Uterus (tissue), 4 donors: ENCODE measurements at places on chromosomes 7 and 10.
A peak's percentile ranks its signal among the peaks of the same experiment; 100 is the strongest.

GRCh38 chr7:106820321-106821217, 44.5 kb upstream of the PIK3CG start:
- no peak overlapping the region for H3K27ac ChIP-seq
- no peaks in the 10 kb centered on the region for H3K36me3 ChIP-seq
- no peaks in the 10 kb centered on the region for H3K4me1 ChIP-seq
- no peaks in the 10 kb centered on the region for H3K27me3 ChIP-seq

DNA sequence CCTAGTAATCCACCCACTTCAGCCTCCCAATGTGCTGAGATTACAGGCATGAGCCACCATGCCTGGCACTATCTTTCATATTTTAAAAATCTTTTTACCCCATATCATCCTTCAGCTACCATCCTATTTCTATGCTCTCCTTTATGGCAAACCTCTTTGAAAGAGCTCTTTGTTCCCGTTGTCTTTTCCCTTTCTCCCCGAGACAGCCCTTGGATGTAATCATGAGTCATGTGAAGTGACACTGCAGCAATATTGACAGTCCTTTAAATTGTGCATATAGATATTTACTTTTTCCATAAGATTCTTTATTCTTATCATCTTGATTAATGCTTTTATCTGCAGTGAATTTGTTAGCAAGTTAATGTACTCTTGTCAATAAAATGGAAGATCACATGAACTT, 286.6 kb downstream of the ANKRD7 start:
- DNase-seq: no peak
- no peaks in the 10 kb centered on the region for H3K36me3 ChIP-seq
- no peaks in the 10 kb centered on the region for H3K27me3 ChIP-seq
- H3K27ac ChIP-seq: no peak overlapping the region

DNA sequence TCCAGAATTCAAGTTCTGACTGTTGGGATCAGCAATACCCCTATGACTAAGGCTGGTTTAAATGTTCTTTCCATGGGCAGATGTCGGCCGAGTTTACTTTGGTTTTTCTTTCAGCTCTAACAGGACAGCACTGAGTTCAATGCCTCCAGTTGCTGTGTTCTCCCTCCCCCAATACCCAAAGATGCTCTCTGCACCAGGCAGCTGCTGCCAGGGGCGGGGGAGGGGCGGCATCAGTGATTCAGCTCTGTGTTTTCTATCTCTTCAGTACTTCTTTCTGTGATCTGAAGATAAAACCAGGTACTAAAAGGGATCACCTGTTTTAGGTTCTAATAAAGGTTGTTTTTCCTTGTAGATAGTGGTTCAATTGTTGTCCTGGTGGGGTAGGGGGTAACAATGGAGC, 576.7 kb upstream of the POT1 start:
- H3K27ac ChIP-seq: no peak overlapping the region
- H3K4me3 ChIP-seq: no peak overlapping the region
- no peaks in the 10 kb centered on the region for H3K36me3 ChIP-seq
- DNase-seq: no peak
- no peaks in the 10 kb centered on the region for H3K4me1 ChIP-seq
- H3K27me3 ChIP-seq: no peaks in the 10 kb centered on the region

DNA sequence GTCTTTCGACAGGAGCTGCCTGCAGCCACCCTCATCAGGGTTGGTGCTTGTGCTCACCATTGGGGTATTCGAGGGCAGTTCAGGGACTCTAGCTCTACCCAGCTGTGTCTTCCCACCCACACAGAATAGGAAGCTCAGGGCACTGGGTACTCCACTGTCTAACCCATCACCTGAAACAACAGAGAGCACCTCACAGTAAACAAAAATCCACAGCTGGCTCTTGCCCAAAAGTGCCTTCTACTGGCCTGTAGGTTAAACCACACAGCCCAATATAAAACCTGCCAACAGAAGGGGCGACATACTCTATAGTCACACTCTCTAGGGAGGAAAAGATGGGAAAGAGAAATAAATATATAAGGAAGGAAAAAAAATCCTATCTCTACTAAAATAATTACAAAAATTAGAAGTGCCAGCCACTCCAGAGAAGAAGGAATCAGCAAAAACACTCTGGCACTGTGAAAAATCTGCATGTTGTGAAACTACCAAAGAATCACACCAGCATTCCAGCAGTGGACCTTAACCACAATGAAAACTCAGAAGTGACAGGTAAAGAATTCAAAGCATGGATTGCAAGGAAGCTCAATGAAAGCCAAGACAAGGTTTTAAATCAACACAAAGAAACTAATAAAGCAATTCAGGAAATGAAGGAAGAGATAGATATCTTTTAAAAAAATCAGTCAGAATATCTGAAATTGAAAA, 110.0 kb downstream of the HGF start:
- DNase-seq: no peak
- H3K36me3 ChIP-seq: no peaks in the 10 kb centered on the region
- H3K27ac ChIP-seq: no peak overlapping the region
- H3K27me3 ChIP-seq: no peaks in the 10 kb centered on the region

DNA sequence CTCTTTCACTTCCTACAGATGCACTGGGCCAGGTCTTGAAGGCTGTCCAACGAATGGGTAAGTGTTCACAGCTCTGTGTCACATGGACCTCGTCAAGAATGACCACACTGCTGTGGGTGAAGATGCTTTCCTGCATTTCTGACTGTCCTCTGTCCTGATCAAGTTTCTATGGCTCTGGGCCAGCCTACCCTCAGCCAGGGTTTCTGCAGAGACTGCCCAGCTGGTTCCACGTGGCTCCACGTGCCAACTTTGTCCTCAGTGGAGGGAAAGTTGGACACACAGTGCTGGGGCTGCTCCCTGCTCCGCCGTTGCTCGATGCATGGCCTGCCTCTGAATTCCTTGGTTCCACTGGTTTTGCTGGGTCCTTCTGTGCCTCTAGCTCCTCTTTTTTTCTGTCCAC, 152.3 kb downstream of the EGFR start:
- no peak overlapping the region for H3K27ac ChIP-seq
- no peaks in the 10 kb centered on the region for H3K36me3 ChIP-seq
- H3K4me1 ChIP-seq: no peaks in the 10 kb centered on the region
- no peak overlapping the region for H3K4me3 ChIP-seq
- no peaks in the 10 kb centered on the region for H3K27me3 ChIP-seq
- DNase-seq: no peak

GRCh38 chr7:10706875-10707493, 266.7 kb upstream of the PHF14 start:
- no peak overlapping the region for H3K4me3 ChIP-seq
- no peaks in the 10 kb centered on the region for H3K27me3 ChIP-seq
- DNase-seq: no peak
- H3K27ac ChIP-seq: no peak overlapping the region
- no peaks in the 10 kb centered on the region for H3K4me1 ChIP-seq
- H3K36me3 ChIP-seq: no peaks in the 10 kb centered on the region

DNA sequence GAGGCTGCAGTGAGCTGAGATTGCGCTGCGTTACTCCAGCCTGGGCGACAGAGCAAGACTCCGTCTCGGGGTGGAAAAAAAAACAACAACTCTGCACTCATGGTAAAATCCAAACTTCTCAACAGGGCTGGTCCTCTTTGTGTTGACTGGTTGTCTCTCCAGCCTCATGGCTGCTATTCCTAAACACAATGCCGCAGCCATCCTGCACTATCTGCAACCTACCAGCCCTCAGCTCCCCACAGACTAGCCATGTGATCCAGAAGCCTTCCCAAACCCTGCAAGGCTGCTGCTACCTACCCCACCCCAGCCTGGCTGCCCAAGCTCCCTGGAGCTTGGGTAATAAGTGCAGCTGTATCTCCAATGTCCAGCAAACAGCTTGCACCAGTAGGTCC, 11.7 kb downstream of the ZYX start:
- peak overlapping the region; percentile 99 for H3K27ac ChIP-seq
- H3K4me3 ChIP-seq: no peak overlapping the region
- no peak for DNase-seq
- no peaks in the 10 kb centered on the region for H3K36me3 ChIP-seq

- DNase-seq: no peak
- no peaks in the 10 kb centered on the region for H3K4me1 ChIP-seq
- H3K27me3 ChIP-seq: no peaks in the 10 kb centered on the region
- no peak overlapping the region for H3K4me3 ChIP-seq
These were observed 88.2 kb downstream of the PRPF18 start for GRCh38 chr10:13674645-13675588.

DNA sequence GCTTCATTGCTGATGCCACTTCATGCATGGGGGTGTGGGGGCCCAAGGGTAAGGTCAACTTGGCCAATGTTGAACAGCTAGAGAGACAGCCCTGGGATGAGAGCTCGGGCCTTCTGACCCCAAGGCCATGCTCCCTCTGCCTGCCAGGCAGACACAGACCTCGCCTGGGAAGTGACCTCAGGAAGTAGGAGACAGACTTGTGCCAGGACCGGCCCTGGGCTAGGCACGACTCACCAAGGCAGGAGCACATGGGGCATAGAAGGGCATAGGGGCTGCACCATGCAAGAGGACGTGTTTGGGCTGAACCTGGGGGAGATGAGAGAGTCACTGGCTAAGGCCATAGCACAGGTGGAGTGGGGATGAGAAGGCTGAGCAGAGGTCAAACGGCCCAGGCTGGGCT, 27.1 kb downstream of the ZCCHC24 start:
- DNase-seq: no peak
- H3K27me3 ChIP-seq: no peaks in the 10 kb centered on the region
- H3K27ac ChIP-seq: no peak overlapping the region
- H3K4me3 ChIP-seq: no peak overlapping the region

DNA sequence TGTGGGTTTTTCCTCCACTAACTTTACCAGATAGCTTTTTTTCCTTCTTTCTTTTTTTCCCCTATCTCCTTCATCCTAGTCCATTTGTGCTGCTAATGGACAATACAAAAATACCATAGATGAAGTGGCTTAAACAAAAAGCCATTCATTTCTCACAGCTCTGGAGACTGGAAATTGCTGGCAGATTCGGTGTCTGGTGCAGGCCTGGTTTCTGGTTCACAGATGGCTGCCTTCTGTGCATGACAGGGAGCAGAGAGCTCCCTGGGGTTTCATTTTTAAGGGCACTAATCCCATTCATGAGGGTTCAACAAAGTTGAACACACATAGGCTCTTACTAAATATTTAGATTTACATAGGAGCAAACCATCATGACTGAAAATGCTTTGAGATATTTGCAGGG, 467.4 kb downstream of the TYW1 start:
- no peak overlapping the region for H3K27ac ChIP-seq
- H3K4me1 ChIP-seq: no peaks in the 10 kb centered on the region
- H3K4me3 ChIP-seq: no peak overlapping the region
- H3K27me3 ChIP-seq: no peaks in the 10 kb centered on the region
- DNase-seq: no peak
- H3K36me3 ChIP-seq: no peaks in the 10 kb centered on the region

- no peaks in the 10 kb centered on the region for H3K27me3 ChIP-seq
- no peak overlapping the region for H3K27ac ChIP-seq
- DNase-seq: no peak
- H3K4me1 ChIP-seq: no peaks in the 10 kb centered on the region
- H3K36me3 ChIP-seq: no peaks in the 10 kb centered on the region
- no peak overlapping the region for H3K4me3 ChIP-seq
These were observed 70.6 kb downstream of the MLLT10 start for GRCh38 chr10:21604651-21605050.

GRCh38 chr7:70805360-70805759, 326.6 kb upstream of the GALNT17 start:
- H3K4me3 ChIP-seq: no peak overlapping the region
- H3K4me1 ChIP-seq: no peaks in the 10 kb centered on the region
- no peaks in the 10 kb centered on the region for H3K36me3 ChIP-seq
- no peak overlapping the region for H3K27ac ChIP-seq
- DNase-seq: no peak

DNA sequence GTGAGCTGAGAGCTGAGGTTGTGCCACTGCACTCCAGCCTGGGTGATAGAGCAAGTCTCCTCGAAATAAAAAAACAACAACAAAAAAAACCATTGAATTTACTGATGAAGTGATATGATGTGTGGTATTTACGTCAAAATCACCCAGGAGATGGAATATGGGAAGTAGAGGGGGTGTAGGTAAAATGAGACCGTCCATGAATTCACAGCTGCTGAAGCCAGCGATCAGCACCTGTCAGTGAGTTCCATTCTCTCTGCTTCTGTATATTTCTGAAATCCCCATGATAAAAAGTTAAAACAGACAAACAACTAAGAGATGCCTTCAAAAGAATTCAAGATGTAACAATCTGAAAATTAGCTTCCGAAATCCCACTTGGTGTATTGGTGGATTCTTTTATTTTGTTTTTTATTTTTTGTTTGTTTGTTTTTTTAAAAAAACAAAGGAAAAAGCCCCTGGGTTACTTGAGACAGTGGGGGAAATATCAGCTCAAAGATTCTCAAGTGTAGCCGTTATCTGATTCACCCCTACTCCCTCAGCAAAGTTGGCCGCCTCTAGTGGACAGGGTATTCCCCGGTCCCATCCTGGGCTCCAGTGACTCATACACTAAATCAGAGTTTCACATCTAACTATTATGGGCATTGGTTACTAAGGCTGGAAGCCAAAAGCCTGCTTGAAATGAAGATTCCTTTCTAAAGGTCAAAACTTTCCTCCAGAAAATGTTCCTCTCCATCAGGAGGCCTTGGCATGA, 76.4 kb downstream of the MAP3K8 start:
- H3K27ac ChIP-seq: peak overlapping the region; percentile 59
- H3K36me3 ChIP-seq: no peaks in the 10 kb centered on the region
- H3K4me3 ChIP-seq: no peak overlapping the region
- peak; percentile 54 for DNase-seq
- no peaks in the 10 kb centered on the region for H3K27me3 ChIP-seq

DNA sequence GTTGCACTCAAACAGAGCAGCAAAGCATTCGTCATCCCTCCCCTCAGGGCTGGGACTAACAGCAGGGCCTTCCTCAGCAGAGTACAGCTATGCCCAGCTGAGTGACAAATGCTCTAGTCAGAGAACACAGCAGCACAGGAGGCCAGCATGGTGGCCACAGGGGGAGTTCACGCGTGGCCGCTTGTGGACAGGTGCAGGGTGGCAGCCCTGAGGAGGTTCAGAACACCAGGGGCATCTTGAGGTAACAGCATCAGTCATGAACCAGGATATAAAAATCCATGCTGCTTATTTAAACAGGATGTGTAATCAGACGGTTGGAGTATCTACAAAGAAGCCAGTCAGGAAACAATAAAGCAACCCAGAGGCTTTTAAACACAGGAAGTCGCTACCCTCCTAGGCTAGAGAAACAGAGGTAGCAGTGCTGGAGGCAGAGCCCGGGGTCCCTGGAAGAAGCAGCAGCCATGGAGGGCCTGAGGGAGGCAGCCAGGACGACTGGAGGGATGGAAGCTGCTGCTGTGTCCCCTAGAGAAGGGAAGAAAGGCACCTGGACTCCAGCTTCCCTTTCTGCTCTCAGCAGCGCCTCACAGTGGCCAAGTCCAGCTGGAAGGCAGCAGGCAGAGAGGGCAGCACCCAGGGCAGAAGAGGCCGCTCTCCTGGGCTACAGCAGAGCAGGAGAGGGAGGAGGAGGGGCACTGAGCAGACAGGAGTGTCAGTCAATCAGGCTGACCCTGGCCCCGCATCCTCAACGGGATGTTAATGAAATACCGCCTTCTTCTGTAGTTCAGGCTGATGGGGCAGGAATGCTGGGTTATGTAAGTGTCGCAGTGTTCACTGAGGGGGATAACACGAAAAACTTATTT, 70.8 kb upstream of the UCN3 start:
- no peaks in the 10 kb centered on the region for H3K36me3 ChIP-seq
- DNase-seq: no peak
- H3K27ac ChIP-seq: no peak overlapping the region
- no peaks in the 10 kb centered on the region for H3K4me1 ChIP-seq

GRCh38 chr10:97203220-97203619, 17.5 kb upstream of the SLIT1 start:
- DNase-seq: no peak
- H3K4me1 ChIP-seq: no peaks in the 10 kb centered on the region
- H3K36me3 ChIP-seq: no peaks in the 10 kb centered on the region
- no peak overlapping the region for H3K27ac ChIP-seq

- DNase-seq: no peak
- no peak overlapping the region for H3K4me3 ChIP-seq
- no peak overlapping the region for H3K27ac ChIP-seq
- no peaks in the 10 kb centered on the region for H3K27me3 ChIP-seq
These were observed 83.3 kb upstream of the GSDME start for GRCh38 chr7:24840563-24840962.
